SW 1271 (cell line): ENCODE measurements at places on chromosomes 6 and 20.

DNA sequence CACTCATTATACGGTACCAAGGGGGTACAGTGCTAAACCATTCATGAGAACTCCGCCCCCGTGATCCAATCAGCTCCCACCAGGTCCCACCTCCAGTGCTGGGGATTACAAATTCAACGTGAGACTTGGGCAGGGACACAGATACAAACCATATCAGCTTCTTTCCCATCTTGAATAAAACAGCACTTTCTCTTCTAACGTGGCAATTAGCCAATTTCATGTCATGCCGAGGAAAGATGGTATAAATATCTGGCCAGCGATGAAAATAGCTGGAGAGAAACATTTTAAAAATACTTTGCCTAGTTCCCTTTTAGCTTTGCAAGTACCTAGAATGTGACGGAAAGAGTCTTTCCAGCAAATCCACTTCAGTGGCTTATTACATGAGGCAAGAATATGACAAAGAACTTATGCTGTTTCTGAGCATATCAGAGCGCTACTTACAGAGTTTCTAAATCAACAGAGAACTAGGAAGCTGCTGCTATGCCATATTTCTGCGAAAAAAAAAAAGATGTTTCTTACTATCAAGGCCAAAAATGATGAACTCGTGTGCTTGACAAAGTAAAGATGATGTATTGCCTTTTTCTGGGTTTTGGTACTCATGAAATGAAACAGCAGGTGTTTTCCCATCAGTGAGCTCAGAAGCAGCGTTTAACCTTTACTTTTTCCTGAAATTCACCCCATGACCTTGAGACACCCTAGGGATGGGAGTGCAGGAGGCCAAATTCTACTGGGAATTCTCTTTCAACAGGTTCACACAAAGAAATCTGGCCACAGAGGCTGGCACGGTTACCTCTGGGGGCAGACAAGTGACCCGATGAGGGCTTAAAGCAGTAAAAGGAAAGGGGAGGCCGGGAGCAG is 37.9 kb downstream of the AGPAT4 start:
- no peak for DNase-seq

DNA sequence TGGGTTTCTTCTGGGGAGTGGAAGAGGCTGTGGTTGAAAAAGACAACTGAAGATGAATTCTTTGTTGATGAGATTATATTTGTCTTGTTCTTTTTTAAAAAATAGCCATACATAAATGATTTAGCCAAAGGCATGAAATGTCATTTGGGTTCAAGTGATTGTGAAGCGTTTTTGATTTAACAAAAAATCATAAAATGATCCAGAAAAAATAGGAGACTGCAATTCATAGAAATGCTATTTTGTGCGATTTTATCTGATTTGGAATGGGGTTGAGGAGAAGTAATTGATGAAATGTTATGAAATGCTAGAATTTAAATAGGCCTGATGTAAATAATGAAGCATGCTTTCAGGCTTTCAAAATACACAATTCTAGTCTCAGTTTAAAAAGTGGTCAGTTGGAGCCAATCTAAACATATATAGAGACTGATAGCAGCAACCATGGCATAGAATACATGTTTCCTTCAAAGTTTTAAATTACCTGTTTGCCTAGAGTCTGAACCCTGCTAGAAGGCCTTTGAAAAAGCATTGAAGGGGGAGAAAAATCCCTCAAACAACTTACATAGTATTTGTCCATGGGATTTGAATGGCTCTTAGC is 21.8 kb downstream of the PFDN4 start:
- no peak for DNase-seq

DNA sequence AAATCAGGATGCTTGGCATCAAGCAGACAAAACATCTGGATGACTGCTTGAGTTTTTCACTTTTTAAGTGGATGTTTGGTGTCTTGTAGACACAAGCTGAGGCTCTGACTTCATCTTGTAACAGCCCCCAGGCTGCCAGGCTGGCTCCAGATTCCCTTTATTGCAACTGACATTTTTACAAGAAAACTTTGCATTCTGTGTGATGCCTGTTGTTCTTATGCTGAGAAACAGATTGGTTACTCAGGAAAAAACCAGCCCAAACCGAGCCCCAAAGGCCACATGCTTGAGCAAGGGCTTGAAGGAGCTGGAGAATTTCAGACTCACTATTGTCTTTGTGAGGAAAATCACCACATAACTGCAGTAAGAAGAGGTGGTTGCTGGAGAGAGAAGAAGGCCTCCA is 98.4 kb upstream of the PREP start:
- no peak for DNase-seq

DNA sequence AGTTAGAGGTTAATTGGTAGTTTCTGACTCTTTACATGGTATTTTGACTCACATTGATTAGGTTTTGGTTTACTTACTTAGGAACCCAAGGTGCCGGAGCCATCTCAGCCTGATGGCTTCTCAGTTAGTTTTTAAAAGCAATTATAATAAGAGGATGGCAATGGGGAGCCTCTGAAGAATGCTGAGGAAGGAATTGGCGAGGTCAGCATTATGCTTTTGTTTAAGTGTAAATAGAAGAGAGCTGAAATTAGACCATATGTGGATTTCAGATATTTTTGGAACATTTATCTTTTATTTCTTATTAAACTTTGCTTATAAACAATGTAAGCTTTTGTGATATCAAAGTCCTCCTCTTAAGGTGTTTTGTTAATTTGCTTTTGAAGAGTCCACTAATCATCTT is 77.8 kb downstream of the PLCB4 start:
- no peak for DNase-seq

- DNase-seq, result peak; percentile 73
These were observed 31.0 kb downstream of the TIAM2 start for GRCh38 chr6:155026022-155026705.
